ENCODE measurements at places on chromosomes 12 and 14.

GRCh38 chr12:38389614-38390013, 73.0 kb downstream of the ALG10B start:
- DNase-seq, result no peak

GRCh38 chr14:101972126-101972866, 7.9 kb downstream of the DYNC1H1 start:
- no peak for DNase-seq

GRCh38 chr12:125132698-125133400, 67.6 kb downstream of the AACS start:
- DNase-seq, result no peak

DNA sequence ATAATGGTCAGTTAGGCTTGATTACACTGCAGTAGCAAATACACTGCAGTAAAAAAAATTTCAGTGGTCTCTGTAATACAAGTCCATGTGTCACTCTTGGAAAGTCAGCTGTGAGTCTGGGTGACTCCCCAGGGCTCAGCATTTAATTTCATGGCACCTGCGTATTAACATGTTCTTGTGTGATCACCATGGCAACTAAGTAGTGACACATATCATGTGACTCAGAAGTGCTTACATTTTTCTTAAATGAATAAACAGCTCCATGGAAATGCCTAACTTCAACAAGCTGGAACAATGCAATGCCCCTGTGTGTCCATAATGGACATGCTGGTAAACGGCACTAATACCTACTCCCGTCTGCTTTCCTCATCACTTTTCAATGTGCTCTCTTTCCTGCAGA, 88.5 kb upstream of the ANO4 start:
- DNase-seq, result peak; percentile 76

GRCh38 chr14:104552738-104553125, 26.8 kb upstream of the C14orf180 start:
- DNase-seq, result no peak

- DNase-seq, result no peak
Measured at GRCh38 chr12:57261428-57261865, 10.5 kb upstream of the STAC3 start.

DNA sequence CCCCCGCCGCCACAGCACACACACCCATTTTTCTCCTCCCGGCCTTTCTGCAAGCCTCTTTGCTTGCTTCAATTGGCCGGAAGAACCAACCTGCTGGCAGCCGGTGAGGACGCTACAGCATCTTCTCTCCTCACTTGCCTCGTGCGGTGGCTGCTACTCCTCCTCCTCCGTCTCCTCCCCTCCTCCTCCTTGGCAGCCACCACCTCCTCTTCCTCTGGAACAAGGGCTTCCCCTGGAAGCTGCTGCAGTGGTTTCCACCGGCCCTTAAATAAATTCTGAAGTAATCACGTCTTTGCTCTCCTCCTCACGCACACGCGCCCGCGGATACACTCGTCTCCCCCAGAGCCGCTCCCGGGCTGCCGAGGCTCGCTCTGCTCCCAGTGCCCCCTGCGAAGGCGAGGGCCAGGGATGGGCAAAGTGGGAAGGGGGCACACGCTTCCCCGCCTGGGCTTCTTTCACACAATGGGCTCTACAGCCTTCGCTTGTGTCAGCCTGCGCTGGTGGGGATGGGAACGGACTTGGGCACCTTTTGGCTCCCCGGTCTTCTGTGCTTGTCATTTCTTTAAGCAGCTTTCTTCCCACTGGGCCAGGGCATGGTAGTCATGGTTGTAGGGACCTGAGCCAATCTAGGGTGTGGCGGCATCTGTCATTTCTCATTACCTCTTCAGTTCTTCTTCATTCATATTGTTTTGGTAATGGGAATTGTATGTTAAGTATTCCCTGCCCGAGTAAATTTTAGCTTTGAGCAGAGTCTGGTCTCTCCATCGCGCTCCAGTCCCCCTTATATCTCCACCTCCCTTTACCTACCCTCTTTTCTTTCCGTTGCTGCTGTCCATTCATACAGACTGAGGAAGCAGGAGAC, at the start of gene PPFIA2:
PPFIA2 (minus strand) TSS at position 161 of the 862 bp plus-strand sequence.
- peak; percentile 13 for DNase-seq

- no peak for DNase-seq
Measured at GRCh38 chr14:30569216-30569902, 10.4 kb downstream of the G2E3 start.

DNA sequence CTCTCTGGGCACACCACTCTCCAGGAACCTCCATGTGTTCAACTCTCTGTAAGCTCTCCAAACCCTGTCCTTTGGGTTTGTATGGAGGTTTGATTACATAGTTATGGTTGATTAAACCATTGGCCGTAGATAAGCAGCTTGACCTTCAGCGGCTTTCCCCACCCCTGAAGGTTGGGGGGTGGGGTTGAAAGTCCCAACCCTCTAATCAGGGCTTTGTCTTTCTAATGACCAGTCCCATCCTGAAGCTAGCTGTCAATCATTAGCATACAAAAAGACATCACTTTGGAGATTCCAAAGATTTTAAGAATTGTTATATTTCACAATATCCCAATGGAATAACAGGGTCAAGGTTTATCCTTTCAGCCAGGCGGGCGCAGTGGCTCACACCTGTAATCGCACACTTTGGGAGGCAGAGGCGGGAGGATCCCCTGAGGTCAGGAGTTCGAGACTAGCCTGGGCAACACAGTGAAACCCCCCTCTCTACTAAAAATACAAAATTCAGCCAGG, 8.4 kb downstream of the FAM186A start:
- DNase-seq, result no peak

- DNase-seq, result no peak
Measured at GRCh38 chr12:92471551-92471950, 231.2 kb upstream of the PLEKHG7 start.

DNA sequence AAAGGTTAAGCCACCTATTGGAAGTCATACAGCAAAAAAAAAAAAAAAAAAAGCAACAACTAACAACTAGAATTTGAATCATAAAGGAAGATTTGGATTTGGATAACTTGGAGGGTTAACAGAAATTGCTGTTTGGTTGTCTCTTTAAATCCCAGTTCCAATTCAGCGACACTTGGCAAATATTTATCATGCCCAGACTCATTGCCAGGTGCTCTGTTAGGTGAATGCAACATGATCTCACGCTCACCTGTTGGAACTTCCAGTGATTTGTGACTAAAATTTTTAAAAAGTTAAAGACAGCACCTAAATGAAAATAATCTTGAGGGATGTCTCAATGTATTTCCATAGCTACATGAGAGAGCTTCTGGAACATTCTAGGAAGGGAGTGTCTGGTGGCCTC, 103.7 kb downstream of the TBX3 start:
- DNase-seq, result no peak

GRCh38 chr12:28535216-28535615, 345.0 kb downstream of the CCDC91 start:
- DNase-seq, result no peak

DNA sequence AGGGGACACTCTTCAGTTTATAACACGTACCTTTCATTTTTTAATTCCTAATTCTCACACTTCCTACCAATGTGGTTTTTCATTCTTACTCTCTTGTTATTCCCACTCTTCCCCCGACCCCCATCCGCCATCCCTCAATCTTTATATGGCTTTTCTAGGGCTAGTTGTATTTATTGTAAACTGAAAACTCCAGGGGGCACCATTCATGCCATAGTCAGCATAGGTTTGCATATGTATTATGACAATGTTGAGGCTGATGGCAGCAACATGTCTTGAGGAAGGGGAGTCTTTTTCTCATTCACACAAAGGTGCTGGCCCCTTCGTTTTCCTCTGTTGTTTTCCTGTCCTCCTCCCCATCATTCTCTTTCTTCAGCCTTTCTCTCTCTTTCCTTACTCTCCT, 27.7 kb upstream of the LTA4H start:
- no peak for DNase-seq

DNA sequence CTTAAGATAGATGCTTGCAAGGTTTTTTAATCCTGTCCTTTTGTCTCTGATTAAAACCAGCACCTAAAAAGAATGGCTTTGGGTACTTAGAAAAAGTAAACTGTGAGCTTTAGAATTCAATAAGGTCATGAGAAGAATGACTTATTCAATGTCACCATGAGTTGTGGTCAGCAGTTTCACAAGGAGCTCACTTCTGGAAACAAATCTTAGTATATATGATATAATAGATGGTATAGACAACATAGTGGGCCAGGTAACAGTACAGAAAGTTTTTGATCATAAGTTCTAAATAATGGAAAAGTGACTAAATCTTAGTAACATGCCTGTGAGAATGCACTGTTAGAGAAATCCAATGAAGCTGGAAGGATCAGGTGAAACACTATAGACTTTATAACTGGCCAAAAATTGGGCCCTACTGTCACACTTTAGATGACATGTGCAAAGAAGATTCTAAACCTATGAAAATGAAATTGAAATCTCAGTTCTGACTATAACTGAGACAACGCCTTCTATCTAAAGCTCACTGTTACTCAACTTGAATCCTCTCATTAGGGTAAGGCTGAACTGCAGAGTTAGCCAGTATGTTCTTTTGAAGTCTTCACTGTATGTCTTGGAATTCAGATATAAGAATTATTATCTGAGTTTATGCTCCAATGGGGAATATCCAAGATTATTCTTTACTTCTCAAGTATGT, 42.4 kb upstream of the RAD51AP1 start:
- DNase-seq, result no peak

GRCh38 chr12:561908-562593, 101.2 kb downstream of the NINJ2 start:
- DNase-seq, result no peak

GRCh38 chr12:114998750-114999128, 314.8 kb upstream of the TBX3 start:
- DNase-seq, result no peak

GRCh38 chr14:32934881-32935633, 3.6 kb upstream of the NPAS3 start:
- no peak for DNase-seq

DNA sequence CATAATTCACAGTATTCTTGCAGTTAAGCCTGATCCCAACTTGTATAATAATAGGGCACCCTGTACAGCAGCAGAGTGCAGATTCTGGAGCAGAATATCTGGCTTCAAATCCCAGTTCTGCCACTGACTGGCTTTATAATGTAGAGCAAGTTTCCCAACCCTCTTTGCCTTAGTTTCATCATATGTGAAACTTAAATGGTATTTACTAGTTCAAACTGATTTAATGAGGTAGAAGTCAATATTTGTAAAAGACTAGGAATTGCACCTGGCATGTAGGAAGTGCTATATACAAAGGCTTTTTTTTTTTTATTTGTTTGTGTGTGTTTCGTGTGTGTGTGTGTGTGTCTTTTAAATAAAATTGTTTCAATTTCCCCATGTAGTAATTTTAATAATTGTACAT, 125.9 kb downstream of the CCER1 start:
- no peak for DNase-seq

DNA sequence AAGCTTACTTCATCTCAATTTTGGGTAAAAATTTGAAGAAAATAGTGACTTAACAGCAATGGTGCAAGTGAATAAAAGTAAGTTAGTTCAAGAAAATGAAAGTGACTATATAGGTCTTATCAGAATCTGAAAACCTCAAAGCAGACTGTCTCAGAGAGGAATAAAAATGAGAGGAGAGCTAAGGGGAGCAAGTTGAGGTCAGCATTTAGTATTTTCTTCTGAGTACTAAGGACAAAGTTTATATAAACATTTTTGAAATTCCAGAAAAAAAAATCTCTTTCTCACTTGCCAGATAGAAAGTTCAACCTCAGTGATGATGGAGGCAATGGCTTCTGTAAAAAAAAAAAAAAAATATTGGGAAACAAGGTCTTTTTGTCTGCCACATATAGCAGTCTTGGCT, 414.1 kb downstream of the NPAS3 start:
- no peak for DNase-seq

DNA sequence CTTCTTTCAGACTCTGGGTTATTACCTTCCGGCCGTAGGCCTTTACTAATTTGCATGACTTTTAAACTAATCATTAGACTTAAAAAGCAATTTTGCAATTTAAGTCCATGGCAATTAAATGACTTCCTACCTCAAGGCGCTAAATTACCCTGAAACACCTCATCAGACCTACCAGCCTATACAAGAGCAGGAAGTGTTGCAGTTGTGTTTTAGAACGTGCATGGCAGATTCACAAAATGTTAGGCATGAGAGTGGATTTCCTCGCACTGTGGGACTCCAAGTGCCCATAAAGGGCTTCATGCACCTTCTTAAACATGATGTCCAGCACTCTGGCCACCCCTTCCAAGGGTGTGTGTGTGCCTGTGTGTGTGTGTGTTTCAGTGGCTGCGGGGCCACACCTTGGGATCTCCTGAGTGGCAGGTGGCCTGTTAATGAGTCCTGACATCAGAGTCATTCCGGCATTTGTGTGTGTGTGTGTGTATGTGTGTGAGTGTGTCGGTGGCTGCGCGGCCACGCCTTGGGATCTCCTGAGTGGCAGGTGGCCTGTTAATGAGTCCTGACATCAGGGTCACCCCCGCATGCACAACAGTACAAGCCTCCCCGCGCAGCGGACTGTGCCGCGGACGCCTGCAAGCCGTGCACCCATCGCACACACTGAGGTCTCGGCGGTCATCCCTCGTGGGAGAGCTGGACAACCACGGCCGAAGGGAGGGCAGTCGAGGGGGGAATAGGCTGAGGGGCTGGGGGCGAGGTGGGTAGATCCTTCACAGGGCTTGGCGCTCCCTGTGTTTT, 900 bp downstream of the C2CD5 start:
- peak; percentile 69 for DNase-seq

GRCh38 chr14:23653051-23653450, 16.9 kb downstream of the DHRS2 start:
- DNase-seq, result no peak

- DNase-seq, result no peak
Measured at GRCh38 chr12:54824402-54824801, 29.9 kb upstream of the MUCL1 start.

GRCh38 chr14:58749066-58749669, 111.4 kb downstream of the DACT1 start:
- DNase-seq, result peak; percentile 100

DNA sequence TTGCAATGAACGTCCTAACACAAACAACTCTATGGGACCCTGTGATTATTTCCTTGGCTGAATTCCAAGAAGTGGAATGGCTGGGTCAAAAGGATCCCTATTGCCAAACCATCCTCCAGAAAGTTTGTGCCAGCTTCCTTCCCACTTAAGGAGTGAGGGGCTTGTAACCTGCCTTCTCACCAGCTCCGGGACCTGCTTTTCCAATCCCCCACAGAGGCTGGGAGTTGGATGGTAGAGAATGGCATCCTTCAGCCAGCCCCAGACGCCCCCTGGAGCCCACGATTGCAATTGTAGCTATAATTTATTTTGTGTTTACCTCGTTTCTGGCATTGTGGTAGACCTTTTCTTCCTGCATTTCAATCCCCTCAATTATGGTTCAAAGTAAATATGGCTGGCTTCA, 9.7 kb upstream of the ZDHHC22 start:
- DNase-seq, result peak; percentile 18

GRCh38 chr12:51970904-51971646, 19.6 kb downstream of the ACVR1B start:
- DNase-seq, result no peak

DNA sequence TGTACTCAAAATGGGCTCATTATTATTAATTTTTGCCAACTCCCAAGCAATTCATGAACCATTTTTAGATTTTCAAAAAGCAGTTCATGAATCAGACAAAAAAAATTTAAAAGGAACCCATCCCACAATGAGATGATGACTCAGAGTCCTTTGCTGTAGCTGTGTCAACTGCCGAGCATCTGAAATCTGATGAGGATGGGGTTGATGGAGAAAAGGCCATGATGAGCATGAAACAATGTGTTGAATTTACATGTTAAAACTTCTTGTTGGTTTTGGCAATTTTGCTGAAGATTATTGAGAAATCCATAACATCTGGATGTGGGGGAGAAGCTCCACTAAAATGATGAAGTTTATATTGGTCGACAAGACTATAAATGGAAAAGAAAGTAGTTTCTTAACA, 378.0 kb downstream of the FOXG1 start:
- DNase-seq, result no peak

GRCh38 chr14:81940651-81941050, 407.0 kb upstream of the SEL1L start:
- no peak for DNase-seq
